ENCODE measurements at places on chromosomes 5 and 9.

- DNase-seq: no peak
Observed at GRCh38 chr5:40502736-40503135, 177.0 kb upstream of the PTGER4 start.

DNA sequence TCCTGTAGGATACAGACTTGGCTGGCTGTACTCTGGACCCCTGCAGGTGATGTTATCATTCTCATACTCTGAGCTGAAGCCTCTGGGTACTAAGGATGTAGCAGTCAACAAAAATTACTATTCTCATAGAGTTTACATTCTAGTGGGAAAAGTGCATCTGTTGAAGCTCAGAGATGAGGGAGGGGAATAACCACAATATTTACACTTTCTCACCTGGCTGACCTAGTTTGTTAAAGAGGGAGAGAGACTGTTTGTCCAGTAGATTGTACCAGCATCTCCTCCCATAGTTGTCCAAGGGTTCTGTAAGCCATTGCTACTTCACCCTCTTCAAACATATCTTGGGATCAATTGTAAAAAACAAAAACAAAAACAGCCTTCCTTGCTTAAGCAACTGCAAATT is 33.8 kb upstream of the CHD1 start:
- no peak for DNase-seq

DNA sequence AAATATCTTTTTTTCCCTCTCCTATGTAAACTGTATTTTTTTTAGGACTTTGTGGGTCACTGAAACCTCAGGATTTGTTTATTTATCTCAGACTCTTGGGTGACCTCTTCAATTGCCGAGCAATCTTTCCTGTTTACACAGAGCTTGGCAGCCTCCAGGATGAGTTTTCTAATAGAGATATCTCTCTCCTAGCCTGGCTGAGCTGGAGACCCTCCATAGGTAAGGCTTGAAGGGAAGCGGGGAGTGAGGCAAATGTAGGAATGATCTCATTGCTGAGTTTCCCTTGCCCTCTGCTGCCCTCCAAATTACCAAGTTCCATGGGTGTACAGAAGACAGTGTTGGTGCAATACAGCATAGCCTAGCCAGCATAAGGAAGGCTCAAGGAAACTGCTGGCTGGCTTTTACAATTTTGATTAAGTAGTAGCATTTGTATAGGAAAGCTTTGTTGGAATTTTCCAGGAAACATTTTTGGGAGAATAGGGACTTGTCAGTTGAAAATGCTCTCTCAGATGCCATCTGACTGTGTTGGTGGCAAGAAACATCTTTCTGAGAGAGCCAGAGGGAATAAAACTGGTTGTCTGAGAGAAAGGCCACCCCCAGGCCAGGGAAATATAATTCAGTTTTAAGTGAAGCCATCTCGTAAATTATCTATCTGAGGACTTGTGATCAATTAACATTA is 116.0 kb downstream of the NMUR2 start:
- DNase-seq: no peak

- DNase-seq: no peak
Observed at GRCh38 chr9:129786481-129786880, 16.5 kb upstream of the TOR1B start.

DNA sequence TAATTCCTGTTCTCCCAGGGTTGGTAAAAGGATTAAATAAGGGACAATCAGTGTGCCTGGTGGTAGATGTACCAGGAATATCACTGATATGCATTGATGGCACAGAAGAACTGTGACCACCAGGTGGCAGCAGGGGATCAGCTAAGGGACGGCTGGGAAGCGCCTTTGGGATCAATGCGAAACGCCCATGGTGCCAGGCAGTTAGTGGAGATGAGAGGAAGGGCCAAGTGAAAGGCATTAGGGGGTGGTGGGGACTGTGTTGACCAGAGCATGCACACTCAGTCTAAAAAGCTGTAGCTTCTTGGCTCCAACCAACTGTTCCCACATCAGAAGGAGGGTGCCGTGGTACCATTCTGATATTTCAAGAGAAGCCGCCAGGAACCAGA is 55.6 kb downstream of the ARHGEF37 start:
- DNase-seq: no peak

- no peak for DNase-seq
Observed at GRCh38 chr5:178353461-178353860, 120.9 kb upstream of the PHYKPL start.

- DNase-seq: no peak
Observed at GRCh38 chr5:174342696-174343095, 297.2 kb downstream of the NSG2 start.

- no peak for DNase-seq
Observed at GRCh38 chr9:110880189-110880588, 158.1 kb downstream of the LPAR1 start.

DNA sequence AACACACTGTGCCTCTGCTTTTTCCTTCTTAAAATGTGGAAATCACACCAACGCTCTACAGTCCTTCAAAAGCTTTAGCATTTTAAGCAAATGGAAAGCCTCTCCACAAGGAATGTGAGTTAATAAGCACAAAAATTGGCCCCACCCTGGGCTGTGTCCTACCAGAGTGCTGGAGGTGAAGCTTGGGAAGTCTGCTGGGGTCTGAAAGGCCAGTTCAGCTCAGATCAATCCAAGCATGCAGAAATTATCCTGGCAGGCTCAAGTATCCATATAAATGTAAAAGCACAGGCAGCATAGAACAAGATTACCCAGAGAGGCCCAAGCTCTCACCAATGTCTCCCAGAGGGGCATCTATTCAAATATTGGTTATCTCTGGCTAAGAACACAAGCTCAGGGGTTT is 98.5 kb downstream of the ESM1 start:
- no peak for DNase-seq

- DNase-seq: no peak
Observed at GRCh38 chr9:40884072-40884901, 244.2 kb downstream of the FOXD4L6 start.

DNA sequence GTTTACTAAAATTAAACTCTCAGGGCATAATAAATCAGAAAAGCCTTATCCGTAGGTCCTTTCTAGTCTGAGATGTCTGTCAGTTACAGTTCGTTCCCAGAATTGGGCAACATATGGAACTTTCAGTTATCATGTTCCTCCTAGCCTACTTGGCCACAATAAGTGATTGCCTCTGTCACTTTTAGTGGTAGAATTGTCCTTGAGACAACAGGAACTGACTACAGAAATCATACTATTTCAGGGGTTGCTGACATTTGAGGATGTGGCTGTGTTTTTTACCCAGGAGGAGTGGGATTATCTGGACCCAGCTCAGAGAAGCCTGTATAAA is 956 bp downstream of the ZNF189 start:
- no peak for DNase-seq

- DNase-seq: no peak
Observed at GRCh38 chr5:1007221-1007680, 1.4 kb upstream of the NKD2 start.

- DNase-seq: no peak
Observed at GRCh38 chr5:74192606-74193299, 447.8 kb downstream of the ENC1 start.

DNA sequence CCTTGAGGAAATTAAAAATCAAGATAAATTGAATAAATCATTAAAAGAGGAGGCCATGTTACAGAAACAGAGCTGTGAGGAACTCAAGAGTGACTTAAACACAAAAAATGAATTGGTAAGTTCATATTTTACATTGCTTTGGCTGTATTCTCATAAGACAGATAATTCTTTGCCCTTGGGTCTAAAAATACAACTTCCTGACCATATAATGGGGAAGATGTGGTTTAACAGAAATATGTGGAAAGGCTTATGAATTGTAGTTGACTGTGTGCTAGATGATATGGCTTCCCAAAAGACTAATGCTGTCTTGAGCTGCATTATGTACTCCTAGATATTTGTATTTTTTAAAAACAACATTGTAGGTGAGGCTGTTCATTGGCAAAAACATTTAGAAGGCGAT is 33.1 kb downstream of the CNTRL start:
- no peak for DNase-seq

DNA sequence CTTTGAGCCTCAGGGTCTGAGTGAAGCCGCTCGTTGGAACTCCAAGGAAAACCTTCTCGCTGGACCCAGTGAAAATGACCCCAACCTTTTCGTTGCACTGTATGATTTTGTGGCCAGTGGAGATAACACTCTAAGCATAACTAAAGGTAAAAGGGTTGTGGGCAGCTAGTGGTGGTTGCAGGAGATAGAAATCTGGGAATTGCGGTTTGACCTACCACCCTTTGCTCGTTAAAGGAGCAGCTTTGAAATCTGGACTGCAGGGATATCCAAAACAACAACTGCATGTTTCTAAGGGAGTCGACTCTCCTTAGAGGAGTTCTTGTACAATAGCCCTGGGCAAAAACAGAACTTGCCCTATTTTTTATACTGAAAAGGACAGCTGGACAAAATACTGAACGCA is 19.0 kb downstream of the ABL1 start:
- DNase-seq: no peak

- DNase-seq: no peak
Observed at GRCh38 chr9:8916771-8917170, 1117.2 kb upstream of the DMAC1 start.

- no peak for DNase-seq
Observed at GRCh38 chr9:126935630-126936029, 21.0 kb downstream of the RALGPS1 start.

DNA sequence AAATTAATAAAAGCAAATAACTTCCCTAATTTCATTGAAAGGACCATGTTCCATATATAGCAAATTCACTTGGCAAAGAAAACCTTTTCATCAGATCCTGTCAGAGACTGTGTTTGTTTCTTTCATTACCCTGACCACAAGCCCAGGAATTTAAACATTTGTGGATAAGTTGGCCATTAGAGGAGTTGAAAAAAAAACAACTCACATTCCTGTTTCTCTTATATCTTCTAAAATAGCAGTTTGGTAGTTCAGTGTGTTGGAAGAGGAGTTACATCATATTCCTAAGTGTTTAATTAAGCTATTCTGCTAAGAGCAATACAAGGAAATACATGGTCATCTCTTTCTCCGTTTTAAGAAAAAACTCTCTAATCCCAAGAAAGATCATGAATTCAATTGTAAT is 505.6 kb downstream of the TLE1 start:
- no peak for DNase-seq

- DNase-seq: no peak
Observed at GRCh38 chr9:77912895-77913693, 118.5 kb downstream of the GNAQ start.

DNA sequence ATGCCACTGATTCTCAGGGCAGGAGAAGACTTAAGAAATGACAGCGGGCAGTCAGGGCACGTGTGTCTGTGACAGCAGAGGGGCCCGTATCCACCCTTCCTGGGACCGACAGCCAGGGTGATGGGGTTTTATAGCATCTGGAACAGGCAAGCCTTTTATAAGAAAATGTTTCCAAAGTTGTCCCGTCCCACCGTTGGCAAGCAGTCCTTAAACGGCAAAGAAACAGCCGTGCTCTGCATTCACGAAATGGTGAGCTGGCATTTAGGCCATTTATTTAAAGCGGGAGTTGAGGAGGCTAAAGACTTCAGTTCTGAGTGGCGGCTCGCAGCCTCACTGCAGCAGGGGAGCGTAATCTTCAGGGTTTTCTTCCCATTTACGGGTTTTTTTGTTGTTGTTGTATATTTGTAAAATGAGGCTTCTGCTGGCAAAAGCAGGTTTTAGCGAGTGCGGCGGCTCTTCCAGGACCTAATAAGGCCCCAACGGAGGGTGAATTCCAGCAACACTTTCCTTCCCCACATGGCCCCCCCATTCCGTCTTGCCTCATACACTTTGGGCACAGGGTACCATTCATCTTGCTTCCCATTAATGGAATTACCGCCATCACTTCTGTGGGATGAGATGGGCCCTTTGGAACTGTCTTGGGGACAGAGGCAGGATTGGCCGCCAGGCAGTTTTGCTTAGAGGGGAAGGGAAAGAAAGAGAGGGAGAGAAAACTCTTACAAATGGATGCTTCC is 15.8 kb downstream of the NEK6 start:
- DNase-seq: no peak

DNA sequence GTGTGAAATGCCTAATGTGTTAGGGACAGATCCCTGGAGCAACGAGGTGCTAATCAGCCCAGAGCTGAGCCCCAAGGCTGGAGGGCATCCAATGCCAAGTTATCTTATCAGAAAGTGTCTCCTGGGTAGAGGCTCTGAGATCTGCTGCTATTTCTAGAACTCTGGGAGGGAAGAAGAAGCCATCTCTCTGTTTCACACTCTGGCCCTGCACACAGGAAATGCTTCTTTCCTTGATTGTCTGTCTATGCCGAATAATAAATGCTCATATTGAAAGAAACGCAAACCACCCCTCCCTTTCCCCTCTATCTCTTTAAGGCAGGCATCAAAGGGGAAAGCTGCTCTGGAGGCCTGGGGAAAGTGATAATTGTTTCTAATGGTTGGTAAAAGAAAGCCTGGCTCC is 166.7 kb downstream of the PAPPA start:
- no peak for DNase-seq

- DNase-seq: no peak
Observed at GRCh38 chr5:140429724-140430123, 28.1 kb downstream of the ANKHD1 start.

- DNase-seq: no peak
Observed at GRCh38 chr9:79574136-79574535, 2.4 kb downstream of the TLE4 start.

DNA sequence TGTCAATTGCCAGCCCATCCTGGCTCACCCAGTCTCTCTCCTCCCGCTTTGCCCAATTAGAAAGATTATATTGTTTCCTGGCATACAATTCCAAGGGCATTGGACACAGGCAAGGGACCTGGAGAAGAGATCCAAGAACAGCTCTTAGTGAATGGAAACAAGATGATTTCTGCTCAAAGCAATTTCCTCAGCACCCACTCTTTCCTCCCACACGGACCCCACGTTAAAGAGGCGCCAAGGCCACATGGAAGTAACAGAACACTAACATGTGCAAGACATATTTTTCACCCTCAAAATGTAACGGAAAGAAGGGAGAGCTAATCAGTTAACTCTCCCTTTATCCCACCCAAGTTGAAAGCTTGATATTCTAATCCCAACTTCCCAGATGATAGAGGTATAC is 111.2 kb downstream of the LHFPL2 start:
- DNase-seq: no peak

DNA sequence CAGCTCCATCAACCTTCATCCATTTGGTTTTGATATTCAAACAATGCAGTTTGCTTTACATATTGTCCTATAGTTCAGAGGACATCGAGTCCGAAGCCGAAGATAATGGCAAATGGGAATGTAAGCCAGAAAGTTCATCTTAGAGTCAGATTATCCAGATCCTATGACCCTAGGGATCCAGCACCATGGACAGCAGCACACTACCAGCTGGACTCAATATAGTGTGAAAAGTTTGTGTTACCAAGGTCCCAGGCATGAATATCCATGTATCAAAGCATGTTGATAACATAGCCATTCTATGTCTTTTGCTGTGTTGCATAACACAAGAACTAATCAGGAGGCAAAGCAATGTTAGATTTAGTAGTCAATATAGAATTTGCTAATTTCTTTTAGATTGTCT is 46.3 kb downstream of the FSTL4 start:
- DNase-seq: no peak
